Glutamatergic neuron (in vitro differentiated cells): ENCODE measurements at places on chromosomes 7 and 10. TPM values are rescaled to one million over a fixed set of nuclear protein-coding genes. Genes with fewer than 3 reads are reported as not detected.

GRCh38 chr7:96786998-96787395, 77.4 kb upstream of the SEM1 start:
- DNase-seq, result no peak

GRCh38 chr10:72785409-72785808, 93.5 kb downstream of the MCU start:
- DNase-seq, result no peak

Gene ZSWIM8
- 165 TPM for total RNA-seq

GRCh38 chr10:113337142-113337541, 215.7 kb upstream of the HABP2 start:
- no peak for DNase-seq

DNA sequence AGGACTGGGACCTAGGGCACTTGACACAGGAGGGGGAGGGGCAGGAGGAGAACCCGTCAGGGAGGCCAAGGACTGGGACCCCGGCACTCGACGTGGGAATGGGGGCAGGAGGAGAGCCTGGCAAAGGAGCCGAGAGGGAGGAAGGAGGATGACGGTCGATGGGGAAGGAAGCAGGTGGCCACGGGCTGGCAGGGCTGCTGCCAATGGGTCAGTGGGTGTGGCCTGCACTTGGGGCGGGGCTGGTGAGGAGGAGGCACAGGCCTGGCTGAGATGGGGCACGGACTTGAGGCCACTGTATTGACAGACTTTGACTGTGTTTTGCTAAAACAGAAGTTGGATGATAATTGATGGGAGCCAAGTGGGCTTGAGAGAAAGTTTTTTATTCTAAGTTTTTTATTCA, 68.9 kb downstream of the RBM33 start:
- DNase-seq, result no peak

- DNase-seq, result peak; percentile 71
These were observed 21.2 kb upstream of the LRRC4 start for GRCh38 chr7:128052404-128052803.

Gene AEBP1
- total RNA-seq, result 35.4 TPM
